ENCODE measurements at places on chromosomes 5 and 9.

DNA sequence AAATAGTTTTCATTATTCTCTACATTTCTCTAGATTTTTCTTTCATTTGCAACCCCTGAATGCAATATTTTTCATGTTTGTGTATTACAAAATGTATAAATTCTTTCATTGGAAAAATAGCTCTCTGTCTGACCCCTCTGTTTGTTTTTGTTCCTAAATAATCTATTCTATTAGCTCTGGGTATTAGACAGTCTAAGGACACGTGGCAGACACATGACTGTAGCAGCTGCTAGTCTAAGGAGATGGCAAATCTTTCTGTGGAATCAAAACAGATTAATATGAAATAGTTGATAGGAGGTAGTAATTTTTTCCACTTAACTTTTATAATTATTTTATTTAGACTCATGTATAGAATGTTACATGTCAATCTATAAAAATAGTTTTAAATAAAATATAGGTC, 21.4 kb upstream of the SPATA9 start:
- DNase-seq = no peak

DNA sequence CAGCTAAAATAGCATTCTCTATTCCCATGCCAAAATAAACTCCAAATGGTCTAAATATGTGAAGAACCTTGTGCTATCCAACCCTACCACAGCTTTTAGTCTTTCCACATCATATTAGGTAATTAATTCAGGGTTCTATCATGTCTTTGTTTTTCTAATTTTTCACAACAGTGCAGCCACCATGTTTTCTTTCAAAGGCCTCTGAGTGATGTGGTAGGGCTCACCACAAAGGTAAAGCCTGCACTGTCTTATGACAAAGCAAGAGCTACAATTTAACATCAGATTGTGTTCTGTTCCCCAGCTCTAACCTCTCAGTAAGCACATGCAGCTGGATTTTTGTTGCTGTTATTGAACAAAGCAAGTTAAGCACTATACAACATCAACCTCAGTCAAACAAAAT, 52.4 kb downstream of the MEF2C start:
- DNase-seq = no peak

GRCh38 chr5:16457451-16457850, 8.1 kb downstream of the ZNF622 start:
- no peak for DNase-seq

GRCh38 chr9:83266666-83267496, 203.9 kb upstream of the RASEF start:
- no peak for DNase-seq

- DNase-seq = no peak
Measured at GRCh38 chr9:105259731-105260612, 15.5 kb downstream of the SLC44A1 start.

- no peak for DNase-seq
Measured at GRCh38 chr5:127003798-127004495, 26.4 kb downstream of the MARCHF3 start.

DNA sequence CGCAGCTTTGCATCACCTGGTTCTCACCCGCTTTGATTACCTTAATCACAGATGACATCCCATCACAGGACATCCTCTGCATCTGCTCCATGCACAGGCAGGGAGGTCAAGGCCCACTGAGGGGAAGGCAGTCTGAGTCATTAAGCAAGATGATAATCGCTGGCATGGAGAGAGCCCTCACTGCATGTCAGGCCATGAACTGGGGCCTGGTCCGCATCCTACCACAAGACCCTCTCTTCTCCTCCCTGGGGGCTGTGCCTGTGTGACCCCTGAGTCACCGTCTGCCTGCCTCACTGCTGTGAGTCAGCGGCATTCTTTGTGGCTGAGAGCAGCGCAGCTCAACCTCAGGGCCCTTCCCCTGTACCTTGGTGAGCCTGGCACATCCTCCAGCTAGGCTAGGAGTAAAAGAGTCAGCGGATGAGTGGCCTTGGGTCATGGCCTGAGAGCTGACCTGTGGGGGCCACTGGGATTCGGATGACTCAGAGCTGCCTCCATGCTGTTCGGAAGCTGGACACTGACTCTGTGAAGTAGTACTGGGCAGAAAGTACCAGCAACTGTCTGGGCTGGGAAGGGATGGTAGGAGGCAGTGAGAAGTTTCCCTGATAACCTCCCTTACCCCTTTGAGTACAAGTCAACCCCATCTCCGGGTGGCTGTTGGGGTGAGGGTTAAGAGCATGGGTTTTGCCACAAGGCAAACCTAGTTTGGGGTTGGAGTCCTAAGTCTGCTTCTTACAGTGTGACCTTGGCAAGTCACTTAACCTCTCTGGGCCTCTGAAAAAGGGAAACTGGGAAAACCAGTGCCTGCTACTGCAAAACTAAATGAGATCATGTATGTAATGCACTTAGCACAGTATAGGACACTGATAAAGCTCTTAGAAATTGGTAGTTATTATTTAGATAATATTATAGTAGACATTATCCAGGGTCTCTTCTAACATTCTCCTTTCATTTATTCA, 14.6 kb upstream of the ARSI start:
- DNase-seq = no peak

DNA sequence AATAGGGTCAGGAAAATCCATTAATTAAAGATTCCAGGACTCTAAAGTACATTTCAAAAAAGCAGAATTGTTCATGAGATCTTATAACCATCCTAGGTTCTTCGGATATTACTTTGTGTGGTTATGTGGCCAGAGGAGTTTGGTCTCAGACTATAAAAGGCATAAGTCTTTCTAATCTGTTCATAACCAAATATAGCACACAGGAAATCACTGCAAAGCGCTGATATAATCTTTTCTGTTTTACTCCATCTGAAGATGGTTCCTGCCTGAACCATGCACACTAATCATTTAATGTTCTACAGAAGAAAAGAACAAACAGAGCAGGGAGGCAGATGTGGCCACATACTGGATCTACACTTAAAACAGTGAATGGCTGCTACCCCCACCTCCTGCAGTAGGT, 182.8 kb downstream of the SEMA5A start:
- no peak for DNase-seq

DNA sequence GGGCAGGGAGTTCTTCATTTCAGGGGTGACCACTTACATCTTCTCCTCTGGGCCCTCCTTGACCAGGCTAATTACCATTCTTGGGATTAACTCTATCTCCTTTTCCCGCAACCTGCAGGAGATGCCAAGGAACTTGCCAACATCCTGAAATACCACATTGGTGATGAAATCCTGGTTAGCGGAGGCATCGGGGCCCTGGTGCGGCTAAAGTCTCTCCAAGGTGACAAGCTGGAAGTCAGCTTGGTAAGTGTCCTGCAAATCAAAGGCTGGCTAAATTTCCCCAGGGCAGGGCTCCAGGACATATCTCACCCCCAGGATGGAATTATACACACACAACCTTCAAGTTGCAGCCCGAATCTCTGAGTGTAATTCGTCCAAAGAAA, 30.2 kb downstream of the TGFBI start:
- DNase-seq = no peak

DNA sequence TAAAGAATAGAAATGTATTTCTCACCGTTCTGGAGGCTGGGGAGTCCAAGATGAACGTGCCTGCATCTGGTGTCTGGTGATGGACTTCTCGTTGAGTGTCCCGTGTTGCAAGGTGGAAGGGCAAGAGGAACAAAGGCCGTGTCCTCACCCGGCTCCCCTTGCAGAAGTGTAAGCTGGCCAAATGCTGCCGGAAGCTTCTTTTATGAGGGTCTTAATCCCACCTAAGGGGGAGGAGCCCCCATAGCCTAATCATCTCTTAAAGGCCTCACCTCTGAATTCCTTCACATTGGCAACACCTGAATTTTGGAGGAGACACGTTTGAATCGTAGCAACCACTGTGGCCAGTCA, 99.1 kb upstream of the DAP start:
- DNase-seq = no peak

GRCh38 chr9:103900466-103900865, 193.6 kb upstream of the SMC2 start:
- no peak for DNase-seq

GRCh38 chr5:107431536-107431935, 239.2 kb downstream of the EFNA5 start:
- no peak for DNase-seq

DNA sequence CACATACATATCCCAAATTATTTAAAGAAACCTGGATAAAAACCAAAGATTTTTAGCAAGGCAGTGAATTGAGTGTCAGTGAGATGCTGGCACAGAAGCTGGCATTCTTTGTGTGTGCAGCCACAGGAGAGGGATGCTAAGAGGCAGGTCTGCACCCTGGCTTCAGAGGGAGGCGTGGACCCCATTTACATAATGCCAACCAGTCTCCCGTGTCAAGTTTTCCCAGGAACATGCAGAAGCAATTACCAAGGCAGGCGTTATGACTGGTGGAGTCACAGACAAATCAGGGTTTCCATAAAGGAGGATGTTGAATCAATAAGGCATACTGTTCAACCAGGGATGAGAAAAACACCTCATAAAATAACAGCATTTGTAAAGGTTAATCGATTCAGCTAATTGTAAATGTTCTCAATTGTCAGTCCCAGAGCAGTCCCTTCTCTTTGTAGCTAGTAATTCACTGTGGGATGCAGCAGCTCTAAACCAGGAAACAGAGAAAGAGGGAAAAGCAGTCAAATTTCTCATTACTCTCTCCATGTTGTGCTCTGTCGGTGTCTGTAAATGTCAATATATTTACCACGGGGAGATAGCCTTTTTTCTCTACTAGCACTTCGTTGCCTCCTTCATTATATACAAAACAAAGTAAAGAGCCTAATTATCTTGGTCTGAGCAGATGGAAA, 452.4 kb upstream of the GRAMD2B start:
- no peak for DNase-seq

- DNase-seq = no peak
Measured at GRCh38 chr9:136828474-136829140, 13.7 kb upstream of the AJM1 start.

DNA sequence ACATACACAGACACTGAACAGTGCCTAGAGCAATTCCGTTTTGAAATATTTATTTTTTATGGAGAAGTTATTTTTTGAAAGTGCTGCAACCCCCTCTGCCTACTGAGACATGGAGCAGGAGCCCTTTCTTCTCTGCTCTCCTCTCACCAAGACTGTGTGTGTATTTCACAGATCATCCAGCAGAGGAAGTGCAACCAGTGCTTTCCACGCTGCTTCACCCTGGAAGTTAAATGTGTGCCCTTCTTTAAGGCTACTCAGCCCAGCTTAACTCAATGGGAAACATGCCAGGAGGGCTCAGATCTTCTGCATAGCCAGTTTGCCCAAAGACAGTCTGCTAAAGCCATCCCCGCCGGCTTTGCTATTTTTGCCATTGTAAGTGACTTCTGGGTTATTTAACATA, 606.3 kb downstream of the TLE1 start:
- DNase-seq = no peak

GRCh38 chr5:150376799-150377771, 19.6 kb downstream of the TCOF1 start:
- DNase-seq = no peak

GRCh38 chr5:181121675-181122561, 9.1 kb downstream of the OR2V1 start:
- DNase-seq = no peak

Measured in NCI-H187 (cell line).